ENCODE measurements at places on chromosomes 3 and 15.

GRCh38 chr15:85532689-85533088 lies 152.3 kb downstream of the AKAP13 start:
- no peak for DNase-seq

DNA sequence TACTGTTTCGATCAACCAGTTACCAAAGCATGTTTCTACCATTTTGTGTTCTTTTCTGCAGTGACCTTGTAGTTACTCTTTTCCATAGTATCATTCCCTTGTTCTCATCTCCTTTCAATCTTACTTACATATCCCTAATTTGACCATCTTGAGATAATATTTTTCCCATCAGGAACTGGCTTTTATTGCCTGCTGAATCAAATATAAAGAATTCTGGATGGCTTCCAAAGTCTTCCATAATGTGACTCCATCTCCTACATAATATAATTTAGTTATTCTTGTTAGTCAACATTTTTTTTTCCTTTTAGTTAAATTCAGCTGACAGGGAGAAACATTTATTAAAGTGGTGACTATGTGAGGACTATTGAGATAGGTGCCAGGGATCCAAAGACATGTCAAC lies 7.0 kb downstream of the USP8 start:
- DNase-seq, result no peak

DNA sequence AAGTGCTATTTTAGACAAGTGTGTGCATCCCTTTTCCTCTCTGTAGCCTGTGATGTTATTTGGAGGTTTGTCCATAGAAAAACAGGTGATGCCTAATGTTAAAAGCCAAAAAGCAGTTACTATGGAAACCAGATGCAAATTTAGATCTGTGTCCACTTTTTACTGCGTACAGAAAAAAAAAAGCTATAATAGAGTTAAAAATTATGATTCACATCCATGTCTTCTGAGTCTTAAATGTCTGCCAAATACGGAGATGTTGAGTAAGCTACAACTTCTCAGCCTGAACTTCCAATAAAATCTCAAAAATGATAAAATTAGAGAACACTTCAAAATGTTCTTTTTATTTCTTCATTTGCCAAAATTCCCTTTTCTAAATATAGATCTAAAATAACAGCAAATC lies 74.2 kb upstream of the GAP43 start:
- DNase-seq, result no peak

DNA sequence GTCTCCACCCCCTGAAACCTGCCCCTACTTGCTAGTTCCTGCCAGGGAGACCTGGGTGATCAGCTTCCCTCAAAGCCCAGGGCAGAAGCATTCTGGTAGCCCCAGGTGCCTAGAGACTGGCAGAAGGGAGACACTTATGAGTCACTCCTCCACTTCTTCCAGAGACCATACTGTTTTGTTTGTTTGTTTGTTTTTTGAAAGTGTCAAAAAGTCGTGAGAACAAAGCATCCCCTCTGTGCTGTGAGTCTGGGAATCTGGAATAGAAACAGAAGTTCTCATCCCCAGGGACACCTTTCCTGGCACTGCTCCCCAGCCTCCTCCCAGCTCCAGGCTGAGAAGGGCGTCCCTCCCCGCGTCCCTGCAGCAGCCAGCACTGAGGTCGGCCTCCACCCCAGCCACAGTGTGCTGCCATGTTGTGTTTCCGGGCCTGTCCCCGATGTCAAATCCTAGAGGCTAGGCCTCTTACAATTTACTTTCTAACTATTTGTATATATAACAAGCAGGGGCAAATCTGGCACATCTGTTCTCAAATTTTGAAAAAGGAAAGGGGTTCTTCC lies 573.0 kb downstream of the RBMS3 start:
- DNase-seq, result no peak

DNA sequence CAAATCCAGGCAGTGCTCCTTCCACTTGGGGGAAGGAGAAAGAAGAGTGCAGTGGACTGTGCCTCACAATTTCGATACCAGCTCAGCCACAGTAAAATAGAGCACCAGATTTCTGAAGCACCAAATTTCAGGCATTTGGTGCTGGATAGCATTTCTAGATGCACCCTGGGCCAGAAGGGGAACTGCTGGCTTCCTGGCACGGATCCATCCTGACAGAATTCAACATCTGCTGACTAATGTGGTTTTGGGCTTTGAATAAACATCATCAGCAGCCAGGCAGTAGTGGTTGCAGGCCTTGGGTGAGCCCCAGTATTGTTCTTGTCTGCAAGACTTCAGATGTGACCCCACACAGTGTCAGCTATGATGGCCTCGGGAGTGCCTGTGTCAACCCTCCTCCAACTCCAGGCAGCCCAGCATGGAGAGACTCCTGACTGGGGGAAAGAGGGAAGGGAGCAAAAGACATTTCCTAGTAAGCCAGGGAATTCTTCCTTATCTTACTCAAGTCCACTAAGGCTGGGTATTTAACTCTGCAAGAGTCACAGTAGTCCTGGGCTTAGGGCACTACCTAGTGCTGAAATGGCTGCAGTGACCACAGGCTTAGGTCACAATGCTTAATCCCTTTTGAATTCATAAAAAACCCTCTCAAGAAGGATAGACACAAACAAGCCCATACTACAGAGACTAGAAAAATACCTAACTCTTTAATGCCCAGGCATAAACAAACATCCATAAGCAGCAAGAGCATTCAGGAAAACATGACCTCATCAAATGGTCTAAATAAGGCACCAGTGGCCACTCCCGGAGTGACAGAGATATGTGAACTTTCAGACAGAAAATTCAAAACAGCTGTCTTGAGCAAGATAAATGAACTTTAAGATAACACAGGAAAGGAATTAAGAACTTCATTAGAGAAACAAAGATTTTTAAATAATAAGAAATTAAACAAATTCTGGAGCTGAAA lies 74.7 kb downstream of the SPATA16 start:
- DNase-seq, result no peak

GRCh38 chr3:180283251-180283650 lies 246.5 kb upstream of the PEX5L start:
- no peak for DNase-seq
